Choroid plexus epithelial cell (primary cell): ENCODE measurements at places on chromosomes 16 and 17.
A peak's percentile ranks its signal among the peaks of the same experiment; 100 is the strongest.

- peak; percentile 47 for DNase-seq
These were observed 40.8 kb downstream of the MRTFB start for GRCh38 chr16:14111713-14112538.

GRCh38 chr16:75336521-75336920 is 85.1 kb upstream of the BCAR1 start:
- no peak for DNase-seq

DNA sequence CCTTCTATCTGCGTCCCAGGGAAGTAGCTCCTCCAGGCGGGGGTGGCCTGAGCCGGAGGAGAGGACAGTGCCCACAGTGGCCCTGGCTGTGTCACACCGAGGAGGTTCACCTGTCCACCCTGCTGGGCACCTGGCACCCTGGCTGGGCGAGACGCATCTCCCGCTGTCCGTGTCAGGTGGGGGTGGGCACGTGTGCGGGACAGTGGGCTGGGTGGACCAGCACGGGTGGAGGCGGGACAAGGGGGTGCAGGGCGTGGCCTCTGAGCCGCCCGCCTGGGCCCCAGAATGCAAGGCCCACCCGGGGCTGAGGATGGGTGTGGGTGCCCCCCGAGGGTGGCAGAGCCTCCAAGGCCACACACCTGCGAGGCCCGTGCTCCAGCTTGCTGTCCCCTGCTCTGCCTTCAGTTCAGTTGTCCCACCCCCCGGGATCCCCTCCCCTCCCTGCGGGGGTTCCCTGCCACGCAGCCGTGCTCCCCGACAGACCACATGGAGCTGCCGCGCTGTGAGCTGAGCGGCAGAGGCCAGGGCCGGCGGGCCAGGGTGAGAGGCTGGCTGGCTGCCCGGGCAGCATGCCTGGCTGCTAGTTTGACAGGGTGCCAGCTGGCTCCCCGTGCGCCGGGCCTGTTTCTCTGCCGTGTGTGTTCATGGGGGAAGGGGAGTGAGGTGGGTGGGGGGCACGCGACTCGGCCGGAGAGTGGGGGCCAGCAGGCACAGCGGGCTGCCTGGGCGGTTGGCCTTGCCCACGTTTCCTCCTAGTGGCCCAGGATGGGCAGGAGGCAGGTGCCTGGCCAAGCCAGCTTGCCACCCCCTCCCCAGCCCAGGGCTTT is 33.9 kb downstream of the BAHCC1 start:
- peak; percentile 76 for DNase-seq

DNA sequence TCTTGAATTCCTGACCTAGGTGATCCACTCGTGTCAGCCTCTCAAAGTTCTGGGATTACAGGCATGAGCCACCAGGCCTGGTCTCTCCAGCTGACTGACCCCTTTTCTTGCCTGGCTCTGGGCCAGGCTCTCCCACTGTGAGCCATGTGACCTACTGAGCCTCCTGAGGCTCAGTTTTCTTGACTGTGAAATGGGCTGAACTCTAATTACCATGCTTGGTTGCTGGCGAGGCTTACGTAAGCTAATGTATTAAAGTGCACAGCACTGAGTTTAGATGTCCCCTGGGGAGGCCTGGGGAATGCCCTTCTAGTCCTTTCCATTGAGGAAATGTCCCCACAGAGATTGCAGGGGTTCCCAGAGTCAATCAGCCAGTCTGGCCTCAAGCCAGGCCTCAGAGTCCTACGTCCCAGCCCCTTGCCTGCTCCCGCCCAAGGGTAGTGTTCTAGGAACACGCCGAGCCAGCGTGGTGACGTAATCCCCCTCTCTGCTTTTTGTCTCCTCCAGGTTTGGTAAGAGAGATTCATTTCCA is 45.8 kb upstream of the LGALS9 start:
- no peak for DNase-seq

- no peak for DNase-seq
These were observed 26.7 kb downstream of the FA2H start for GRCh38 chr16:74747716-74748615.

GRCh38 chr17:75876190-75876937 is 2.0 kb downstream of the TRIM47 start:
- DNase-seq: no peak

GRCh38 chr16:47519996-47520679 is 59.0 kb downstream of the PHKB start:
- DNase-seq: no peak
